CD4-positive, alpha-beta T cell treated with Interleukin-15 for 4 hours (primary cell): ENCODE measurements at places on chromosomes 5 and 9.

DNA sequence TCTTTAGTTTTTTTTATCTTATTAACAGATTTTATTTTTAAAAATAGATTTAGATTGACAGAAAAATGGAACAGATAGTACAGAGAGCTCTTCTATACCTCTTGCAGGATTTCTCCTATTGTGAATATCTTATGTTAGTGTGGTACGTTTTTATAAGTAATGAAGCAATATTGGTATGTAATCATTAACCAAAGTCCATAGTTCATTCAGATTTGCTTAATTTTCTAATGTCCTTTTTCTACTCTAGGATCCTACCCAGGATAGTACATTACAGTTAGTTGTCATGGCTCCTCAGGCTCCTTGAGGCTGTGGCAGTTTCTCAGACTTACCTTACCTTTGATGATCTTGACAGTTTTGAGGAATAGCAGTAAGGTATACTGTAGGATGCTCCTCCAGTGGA is 30.4 kb downstream of the PPP2R2B start:
- no peak for DNase-seq

GRCh38 chr5:40367255-40367654 is 312.5 kb upstream of the PTGER4 start:
- DNase-seq, result peak; percentile 46

DNA sequence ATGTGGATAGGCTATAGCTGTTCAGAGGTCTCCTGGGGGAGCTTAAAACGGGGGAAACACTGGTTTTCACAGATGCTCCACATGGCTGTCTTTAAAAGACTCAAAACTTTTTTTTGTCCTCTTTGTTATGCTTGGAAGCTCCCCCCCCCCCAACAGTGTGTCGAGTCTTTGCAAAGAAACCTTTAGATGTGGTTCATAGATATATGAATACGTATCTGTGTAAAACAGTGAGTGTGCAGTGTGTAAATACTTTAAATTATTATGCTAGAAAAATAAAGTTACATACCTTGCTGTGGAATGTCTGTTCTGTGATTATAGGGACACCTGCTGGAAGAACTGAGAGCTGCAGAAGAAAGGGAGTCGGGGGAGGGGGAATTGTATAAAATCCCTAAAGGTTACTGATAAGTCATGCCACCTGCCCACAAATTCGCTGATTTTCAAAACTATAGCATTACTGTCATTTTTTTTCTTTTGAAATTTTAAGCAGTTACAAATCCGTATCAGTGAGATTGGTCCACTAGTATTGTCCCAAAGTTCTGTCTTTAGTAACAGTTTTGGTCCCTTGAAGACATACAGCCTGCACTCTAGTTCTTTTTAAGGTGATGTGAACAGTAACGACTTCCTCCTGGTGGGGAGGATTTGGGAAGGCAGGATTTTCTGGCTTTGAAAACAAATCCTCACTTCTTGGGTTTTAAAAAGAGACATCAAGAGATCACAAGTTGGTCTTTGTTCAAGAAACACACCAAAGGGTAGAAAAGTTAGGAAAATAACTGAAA is 22.9 kb downstream of the RGMB start:
- DNase-seq, result peak; percentile 58

GRCh38 chr9:136978073-136978864 is 965 bp downstream of the PTGDS start:
- DNase-seq, result peak; percentile 49

DNA sequence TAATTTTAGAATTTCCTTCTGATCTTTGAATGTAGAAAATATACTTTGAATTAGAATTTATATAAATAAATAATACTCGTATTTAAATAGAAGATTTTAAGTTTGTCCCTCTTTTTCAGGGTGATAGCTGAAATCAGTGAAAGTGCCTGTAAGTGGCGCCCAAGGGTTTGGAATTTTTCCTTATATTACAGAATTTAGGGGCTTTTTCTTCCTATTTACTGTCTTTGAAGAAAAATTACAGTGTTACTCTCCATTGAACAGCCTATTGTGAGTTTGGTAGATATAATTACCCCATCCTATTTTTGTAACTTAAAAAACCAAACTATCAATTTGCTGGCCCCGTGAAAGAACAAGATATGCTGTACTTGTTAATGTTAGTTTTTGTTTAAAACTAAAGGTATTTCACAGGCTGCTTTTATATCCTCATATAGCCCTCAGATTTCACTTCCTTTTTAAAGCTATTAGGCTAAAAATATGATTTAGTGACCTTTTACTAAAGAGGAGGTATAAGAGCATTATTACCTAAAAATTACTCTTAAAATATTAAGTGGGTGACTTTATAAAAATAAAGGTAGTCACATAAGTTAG is 3.2 kb downstream of the MAP3K1 start:
- no peak for DNase-seq

DNA sequence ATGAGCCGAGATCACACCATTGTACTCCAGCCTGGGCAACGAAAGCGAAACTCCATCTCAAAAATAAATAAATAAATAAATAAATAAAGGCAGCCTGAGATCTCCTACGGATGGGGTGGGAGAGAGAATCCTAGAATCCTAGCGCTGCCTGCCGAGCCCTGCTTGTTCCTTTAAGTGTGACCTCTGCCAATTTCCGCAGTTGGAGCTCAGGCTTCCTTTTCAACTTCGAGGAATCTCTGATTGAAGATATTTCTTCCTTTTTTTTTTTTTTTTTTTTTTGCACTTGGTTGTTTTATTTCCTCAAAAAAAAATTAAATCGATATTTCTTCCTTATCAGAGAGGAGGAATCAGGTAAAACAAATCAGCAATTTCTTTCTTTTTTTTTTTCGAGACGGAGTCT is 27.3 kb upstream of the MATR3 start:
- DNase-seq, result no peak

- no peak for DNase-seq
Observed at GRCh38 chr9:124271660-124272059, 13.9 kb downstream of the NEK6 start.

GRCh38 chr9:22232971-22233370 is 213.7 kb upstream of the DMRTA1 start:
- DNase-seq, result no peak

DNA sequence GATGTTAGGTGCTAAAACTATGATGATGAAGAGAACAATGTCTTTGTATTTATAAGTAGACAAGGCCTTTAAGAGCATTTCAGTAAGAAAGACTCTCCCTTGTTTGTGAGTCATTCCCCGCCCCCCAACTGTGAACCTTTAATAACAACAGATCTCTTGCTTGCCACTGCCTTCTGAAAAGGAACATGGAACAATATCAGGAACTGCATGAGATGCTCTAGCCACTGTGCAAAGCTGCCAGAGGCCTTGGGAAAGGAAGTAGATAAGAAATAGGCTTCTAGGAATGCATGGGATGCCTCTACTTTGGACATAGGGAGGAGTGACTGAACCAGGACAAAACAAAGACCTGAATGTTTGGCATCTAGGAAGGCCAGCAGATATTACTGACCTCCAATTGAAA is 296.1 kb upstream of the MPDZ start:
- no peak for DNase-seq

GRCh38 chr9:93131599-93132286 is 2.3 kb downstream of the NINJ1 start:
- no peak for DNase-seq

GRCh38 chr5:4563400-4563799 is 576.7 kb upstream of the ADAMTS16 start:
- no peak for DNase-seq

DNA sequence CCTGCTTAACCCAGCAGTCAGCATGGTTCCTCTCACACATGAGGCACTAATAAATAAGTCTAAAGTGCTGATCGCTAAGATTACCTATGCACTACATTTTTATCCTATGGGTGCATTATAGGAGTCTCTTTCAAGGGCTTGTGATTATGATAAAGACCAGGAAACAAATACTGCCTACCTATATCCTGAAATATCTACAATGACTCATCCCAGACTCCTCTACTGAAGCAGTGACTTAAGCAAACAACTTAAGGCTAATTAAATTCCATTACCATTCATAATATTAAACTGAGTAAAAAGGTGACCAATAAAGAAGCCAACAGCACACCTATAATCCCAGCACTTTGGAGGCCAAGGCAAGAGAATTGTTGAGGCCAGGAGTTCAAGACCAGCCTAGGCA is 338.4 kb downstream of the DNAH5 start:
- DNase-seq, result no peak

DNA sequence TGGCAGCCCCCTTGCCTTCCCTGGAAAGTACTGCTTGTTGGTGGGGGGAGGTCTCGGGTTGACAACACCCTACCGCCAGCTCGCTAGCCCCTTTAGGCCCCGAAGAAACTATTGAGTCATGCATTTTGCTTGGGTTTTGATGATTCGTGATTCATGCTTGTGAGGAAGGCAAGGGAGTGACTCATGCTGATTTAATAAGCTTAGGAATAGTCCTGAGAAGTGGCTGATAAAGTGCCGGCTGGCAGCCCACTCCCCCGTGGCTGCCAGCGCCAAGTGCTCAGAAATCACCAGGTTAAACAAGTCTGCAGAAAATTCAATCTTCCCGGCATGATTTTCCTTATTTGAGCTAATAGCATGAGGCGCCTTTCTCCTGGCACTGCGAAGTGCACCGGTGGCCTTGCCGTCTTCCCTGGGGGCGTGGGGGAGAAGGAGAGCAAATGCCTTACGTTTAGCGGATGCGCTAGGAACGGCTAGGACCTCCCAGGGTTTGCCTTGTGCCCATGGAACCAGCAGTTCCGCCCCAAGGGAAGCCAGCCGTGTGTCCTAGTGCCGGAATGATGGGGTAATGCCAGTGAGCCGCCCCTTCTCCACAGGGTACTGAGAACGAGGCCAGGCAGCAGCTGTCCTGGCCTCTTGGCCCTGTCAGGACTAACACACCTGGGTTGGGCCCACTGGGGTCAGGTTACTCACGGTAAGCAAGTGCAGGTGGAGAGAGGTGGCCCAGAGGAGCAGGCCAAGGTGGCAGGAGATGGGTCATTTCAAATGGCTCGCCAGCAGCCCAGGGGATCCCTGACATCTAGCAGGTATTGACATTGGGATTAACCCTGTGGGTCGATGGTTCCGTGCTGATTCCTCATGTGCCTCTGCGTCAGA is 151.9 kb downstream of the MACROH2A1 start:
- no peak for DNase-seq

DNA sequence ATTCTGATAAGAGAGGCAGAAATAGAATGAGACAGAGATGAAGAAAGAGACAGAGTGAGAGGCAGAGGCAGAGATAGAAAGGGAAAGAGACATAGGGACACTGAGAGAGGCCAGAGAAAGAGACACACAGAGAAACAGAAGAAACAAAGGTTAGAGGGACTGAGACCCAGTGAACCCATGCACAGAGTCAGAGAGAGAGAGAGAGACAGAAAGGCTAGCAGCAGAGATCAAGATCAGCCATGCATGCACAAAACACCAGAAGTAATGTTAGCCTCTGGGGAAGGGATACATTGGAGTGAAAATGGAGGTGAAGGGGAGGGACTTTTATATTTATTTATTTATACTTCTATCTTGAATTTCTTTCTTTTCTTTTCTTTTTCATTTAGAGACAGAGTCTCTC is 14.1 kb upstream of the SPARC start:
- DNase-seq, result no peak

GRCh38 chr9:109418827-109419226 is 79.3 kb downstream of the PTPN3 start:
- DNase-seq, result no peak

GRCh38 chr5:75053304-75054133 is 1.2 kb upstream of the GCNT4 start:
- peak; percentile 54 for DNase-seq

DNA sequence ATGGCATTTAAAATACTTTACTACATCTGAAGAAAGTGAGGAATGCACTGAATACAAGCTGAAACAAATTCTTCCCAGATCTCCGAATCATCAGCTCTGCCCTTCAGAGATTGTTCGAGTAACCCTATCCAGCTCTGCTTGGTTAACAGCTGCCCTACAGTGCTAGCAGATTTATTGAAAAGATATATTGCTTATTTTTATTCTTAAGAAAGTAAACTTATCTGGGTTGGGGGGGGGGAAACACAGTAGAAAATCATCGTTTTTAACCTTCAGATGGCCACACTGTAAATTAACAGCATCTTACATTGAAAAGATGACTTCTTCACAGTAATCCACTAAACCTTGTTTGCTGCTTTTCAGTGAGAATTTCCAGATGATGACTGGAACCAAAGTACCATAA is 210.8 kb downstream of the NFIB start:
- DNase-seq, result no peak

DNA sequence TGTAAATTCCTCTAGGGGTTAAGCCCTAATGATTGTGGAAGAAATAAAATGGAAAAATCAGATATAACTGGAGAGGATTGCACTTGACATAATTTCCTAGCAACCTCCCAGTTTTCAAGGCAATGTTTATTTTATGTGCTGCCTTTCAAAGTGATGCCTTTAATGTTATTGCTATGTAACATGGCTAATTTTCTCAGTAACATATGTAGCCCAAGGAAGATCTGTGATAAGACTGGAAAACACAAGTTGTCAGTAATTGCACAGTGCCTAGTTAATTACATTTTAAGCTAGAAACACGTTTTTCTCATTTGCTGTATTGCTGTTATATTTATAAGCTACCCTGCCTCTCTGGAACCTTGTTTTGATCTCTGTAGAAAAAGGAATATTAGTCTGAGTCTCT is 49.2 kb upstream of the KCNN2 start:
- no peak for DNase-seq

DNA sequence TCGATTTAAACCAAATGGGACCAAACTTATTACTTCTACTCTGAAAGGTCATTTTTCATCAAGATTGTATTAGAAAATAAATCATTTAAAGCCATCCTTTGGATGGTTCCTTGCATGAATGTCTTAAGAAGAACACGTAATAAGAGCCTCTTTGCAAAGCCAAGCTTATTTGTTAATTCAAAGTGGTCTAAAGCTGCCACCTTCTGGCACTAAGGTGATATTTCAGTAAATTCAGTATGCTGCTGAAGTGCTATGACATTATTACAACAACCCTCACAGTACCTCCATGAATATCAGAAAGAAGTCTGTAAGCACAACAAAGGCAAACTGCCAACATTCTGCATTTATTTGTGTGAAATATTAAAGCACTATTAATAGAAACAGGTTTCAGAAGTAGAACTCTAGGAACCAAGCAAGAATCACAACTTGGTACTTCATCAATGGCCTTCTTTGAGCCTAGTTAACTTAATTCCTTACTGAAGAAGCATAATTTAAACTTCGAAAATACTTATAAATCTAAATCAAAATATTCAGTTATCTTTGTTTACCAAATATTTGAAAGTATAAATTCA is 53.1 kb upstream of the TYRP1 start:
- DNase-seq, result no peak

- DNase-seq, result peak; percentile 83
Observed at GRCh38 chr5:177389241-177390169, 5.3 kb downstream of the SLC34A1 start.

DNA sequence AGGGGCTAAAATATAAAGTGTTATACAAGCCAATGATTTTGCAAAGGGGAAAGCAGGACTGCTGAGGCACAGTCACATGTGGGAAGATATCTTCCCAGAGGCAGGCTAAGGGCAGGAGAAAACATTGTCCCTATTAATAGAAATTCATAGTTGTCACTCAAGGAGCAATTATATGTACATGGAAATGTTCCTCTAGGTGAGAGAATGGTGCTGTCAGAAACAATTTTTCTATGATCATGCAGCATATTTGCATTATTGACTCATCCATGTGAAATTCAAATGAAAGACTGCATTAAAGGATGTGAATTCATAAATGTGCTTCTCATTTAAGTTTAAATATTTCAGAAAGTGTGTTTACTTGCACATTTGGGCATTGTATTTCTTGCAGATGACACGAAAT is 775.9 kb upstream of the CDH9 start:
- DNase-seq, result no peak
